Endothelial cell (in vitro differentiated cells): ENCODE measurements at places on chromosomes 7 and 10. TPM values are rescaled to one million over a fixed set of nuclear protein-coding genes. Genes with fewer than 3 reads are reported as not detected.
A peak's percentile ranks its signal among the peaks of the same experiment; 100 is the strongest.

GRCh38 chr7:6056616-6057015, 25.4 kb downstream of the ANKRD61 start:
- no peak for DNase-seq

GRCh38 chr7:95609277-95609971, 13.1 kb upstream of the PDK4 start:
- no peak for DNase-seq

DNA sequence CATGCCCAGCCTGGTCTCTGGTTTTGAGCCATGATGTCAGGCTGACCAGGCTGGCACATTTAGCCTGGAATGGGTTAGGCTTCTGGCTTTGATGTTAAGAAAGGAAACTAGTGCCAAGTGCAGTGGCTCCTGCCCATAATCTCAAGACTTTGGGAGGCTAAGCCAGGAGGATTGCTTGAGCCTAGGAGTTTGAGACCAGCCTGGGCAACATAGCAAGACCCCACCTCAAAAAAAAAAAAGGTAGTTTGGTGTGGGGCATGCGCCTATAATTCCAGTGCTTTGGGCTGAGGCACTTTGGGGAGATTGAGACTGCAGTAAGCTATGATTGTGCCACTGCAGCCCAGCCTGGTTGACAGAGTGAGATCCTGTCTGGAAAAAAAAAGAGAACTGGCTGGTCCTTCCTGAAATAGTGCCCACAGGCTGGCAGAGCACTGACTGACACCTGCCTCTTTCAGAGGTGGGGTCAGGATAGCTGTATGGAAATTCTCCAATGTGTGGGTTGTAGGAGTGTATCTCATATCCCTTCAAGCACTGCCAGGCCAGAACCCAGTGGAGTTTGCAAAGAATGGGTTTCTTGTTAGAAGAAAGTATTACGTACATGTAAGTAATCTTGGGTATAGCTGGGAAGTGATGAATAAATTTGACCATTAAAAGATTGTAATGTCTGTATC, 61.3 kb downstream of the KAT6B start:
- DNase-seq = no peak

GRCh38 chr7:17302575-17303142, 4.2 kb downstream of the AHR start:
- no peak for DNase-seq

- DNase-seq = no peak
These were observed 3.9 kb downstream of the UFSP1 start for GRCh38 chr7:100885440-100886141.

GRCh38 chr10:128063736-128064107, 62.5 kb downstream of the MKI67 start:
- DNase-seq = peak; percentile 39

- DNase-seq = no peak
These were observed 30.6 kb downstream of the TSPAN14 start for GRCh38 chr10:80484676-80485075.

The LIPM gene
- 0.31 TPM for total RNA-seq

DNA sequence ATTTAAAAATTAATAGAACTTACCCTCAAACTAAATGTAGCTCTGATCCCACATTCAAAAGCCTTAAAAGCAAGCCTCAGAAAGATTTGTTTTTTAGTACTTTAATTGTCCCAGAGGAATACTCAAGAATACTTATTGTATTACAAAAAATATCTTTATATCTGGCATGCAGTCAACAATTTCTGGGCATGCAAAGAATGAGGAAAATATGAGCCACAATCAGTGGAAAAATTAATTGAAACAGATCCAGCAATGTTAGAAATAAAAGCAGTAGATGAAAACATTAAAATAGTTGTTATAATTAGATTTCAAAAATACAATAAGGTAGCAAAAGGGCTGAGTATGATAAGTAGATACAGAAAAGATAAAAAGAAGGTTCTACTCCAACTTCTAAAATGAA, 154.7 kb downstream of the PON1 start:
- DNase-seq = no peak

- DNase-seq = no peak
These were observed 28.4 kb upstream of the PTER start for GRCh38 chr10:16408379-16408778.

- DNase-seq = no peak
These were observed 522.5 kb upstream of the LRRN3 start for GRCh38 chr7:110568388-110568787.

The ADCK2 gene
- total RNA-seq = 37.6 TPM

The FRMD4A gene
- total RNA-seq = 68.9 TPM

The FGL2 gene
- total RNA-seq = not detected

DNA sequence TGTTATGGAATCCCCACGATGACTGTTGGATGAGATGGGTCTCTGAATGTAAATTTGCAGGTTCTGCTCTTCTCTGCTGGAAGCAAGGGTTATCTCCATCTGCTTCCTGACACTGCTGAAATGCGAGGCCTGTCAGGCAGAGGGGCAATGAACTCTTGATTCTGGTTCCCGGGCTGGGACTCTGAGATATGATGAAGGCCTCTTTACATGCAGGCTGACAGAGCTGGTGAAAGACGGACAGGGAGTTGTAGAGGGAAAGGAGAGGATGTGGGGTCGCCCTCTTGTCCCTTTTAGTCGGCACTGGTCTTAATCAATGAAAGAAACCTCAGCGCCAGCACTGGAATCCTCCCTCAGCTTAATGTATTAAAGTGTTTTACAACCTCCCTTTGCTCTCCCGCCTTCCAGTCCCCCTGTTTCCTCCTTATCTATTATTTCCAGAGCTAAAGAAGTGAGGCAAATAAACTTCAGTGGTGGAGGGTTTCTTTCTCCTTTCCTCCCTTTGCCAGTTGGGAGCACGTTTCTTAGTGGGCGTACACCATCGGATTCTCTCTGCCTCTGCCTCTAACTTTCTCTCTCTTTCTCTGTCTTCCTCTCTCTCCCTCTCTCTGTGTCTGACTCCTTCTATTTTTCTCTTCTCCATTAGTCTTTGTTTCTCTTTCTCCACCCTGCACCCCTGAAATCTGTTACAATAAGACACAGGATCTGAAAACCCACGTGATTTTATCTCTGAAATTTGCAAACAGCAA, 145.6 kb downstream of the BAMBI start:
- DNase-seq = no peak

DNA sequence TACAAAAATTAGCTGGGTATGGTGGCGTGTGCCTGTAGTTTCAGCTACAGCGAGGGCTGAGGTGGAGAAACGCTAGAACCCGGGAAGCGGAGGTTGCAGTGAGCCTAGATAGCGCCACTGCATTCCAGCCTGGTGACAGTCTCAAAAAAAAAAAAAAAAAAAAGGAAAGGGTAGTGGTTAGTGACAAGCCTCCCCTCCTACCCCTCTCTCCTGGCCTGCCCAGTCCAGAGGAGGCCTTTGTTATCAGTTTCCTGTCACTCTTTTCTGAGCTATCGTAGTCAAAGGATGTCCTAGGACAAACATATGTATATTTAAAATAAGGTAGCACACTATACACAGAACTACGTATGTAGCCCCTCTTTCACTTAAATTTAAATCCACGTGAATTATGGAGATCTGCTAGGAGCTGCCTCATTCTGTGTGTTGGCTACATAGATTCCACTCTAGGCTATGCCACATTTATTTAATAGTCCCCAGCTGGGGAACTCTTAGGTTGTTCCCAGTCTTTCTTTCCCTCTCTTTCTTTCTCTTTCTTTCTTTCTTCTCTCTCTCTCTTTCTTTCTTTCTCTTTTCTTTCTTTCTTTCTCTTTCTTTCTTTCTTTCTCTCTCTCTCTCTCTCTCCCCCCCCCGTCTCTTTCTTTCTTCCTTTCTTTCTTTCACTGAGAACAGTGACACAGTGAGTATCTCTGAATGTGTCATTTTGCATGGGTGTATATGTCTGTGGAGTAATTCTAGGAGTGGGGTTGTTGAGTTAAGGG, 3.9 kb downstream of the TSPAN15 start:
- no peak for DNase-seq

The GDF2 gene
- not detected for total RNA-seq

GRCh38 chr10:13268841-13269240, 31.0 kb downstream of the PHYH start:
- DNase-seq = no peak

The TRIM50 gene
- total RNA-seq = 0.54 TPM

DNA sequence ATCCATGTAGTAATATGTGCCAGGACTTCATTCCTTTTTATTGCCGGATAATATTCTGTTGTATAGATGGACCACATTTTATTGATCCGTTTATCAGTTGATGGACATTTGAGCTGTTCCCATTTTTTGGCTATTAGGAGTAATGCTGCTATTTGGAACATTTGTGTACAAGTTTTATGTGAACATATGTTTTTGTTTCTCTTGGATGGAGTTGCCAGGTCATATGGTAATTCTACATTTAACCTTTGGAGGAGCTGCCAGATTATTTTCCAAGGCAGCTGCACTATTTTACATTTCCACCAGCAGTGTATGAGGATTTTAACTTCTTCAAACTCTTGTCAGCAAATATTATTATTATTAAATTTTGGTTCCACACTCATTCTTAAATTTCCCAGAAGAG, 59.2 kb downstream of the C10orf90 start:
- DNase-seq = no peak

- DNase-seq = no peak
These were observed 25.6 kb downstream of the ZNF783 start for GRCh38 chr7:149287622-149288021.

DNA sequence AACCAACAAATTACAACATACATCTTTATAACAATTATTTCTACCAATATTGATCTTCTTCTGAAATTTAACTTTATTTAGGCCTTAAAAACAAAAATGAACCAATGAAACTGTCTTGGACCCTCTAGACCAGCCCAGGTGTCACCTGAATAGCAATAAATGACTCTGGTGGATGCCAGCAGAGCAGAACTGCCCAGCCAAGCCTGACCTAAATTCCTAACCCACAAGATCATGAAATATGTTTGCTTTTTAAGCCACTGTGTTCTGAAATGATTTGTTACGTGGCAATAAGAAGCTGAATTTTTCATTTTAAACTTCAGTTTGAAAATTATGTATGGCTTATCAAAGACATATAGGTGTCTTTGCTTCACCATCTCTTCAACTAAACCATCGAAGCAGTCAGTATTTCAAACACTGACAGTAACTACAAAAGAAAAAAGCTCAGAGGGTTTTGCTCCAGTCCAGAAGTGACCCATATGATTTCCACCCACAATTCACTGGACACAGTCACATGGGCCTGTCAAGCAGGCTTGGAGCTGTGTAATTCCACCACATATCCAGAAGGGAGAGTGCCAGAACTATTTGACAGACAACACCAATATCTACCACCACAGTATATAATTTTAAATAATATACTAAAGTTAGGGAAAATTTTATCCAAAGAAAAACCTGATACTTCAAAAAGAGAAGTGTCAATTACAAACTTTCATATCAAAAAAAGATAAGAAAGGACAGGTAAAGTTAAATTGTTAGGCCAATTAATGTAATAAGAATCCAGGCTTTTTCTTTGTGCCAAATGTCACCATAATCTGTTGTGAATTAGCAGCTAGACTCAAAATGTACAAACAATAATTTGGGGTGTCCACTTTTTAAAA, 94.5 kb downstream of the KMT2C start:
- peak; percentile 22 for DNase-seq

- DNase-seq = no peak
These were observed 80.6 kb downstream of the NRCAM start for GRCh38 chr7:108375668-108376067.

The OPN4 gene
- total RNA-seq = not detected

DNA sequence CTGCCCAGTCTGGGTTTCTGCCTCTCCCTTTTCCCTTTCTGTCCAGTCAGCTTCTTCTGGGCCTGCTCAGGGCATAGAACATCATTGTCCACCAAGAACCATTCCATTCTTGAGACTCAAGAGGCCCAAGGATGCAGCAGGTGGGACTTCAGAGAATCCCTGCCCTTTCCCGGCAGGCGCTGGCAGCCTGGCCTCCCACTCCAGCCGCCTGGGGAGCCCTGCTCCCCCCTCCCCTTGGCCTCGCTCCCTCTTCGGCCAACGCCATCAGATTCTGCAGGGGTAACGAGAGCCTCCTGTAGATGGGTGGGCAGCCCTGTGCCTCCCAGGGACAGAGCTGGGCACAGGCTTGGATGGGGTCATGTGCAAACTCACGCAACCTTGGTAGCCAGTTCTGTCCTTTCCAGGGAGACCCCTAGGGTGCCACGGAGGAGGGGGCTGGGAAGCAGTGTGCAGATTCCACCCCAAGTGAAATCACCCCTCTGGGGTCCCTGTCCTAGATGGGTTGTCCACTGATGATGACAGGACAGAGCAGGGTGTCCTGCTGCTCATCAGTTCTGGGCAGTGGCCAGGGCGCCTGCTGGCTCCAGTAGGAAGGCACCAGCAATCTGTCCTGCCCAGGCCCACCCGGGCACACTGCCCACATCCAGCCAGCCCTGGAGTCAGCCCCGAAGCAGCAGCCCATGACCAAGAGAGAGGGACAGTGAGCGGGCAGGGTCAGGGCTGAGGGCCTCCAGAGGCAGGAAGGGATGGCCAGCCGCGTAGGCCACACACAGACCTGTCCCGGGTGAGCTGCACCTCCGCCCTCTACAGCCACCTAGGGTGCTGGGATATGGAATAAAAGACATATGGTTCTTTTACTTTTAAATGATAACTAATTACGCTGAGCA, 47.7 kb downstream of the RASGEF1A start:
- DNase-seq = no peak

- no peak for DNase-seq
These were observed 45.9 kb downstream of the SGMS1 start for GRCh38 chr10:50577681-50578350.

The CFAP43 gene
- total RNA-seq = 0.56 TPM

GRCh38 chr10:48300556-48300955, 5.9 kb upstream of the MAPK8 start:
- no peak for DNase-seq

The UPK3BL2 gene
- 9.3 TPM for total RNA-seq

DNA sequence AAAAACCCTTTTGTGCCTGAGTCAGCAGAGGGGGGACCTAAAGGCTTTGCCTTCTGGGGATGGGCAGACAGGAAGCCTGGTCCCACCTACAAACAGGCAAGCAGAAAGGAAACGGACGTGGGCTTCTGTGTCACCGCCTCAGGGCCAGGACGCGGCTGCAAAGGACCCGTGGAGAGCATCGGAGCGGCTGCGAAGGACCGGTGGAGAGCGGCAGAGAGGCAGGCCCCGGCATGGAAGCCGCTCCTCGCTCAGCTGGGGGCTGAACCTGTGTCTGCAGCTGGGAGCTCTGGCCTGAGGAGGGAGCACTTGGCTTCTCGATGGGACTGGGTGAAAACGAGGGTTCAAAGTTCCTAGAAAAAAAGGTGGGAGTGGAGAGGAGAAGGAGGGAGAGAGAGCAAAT, 125.4 kb upstream of the PPP2R2D start:
- no peak for DNase-seq
